ENCODE measurements at places on chromosomes 12 and 14.
A peak's percentile ranks its signal among the peaks of the same experiment; 100 is the strongest.

DNA sequence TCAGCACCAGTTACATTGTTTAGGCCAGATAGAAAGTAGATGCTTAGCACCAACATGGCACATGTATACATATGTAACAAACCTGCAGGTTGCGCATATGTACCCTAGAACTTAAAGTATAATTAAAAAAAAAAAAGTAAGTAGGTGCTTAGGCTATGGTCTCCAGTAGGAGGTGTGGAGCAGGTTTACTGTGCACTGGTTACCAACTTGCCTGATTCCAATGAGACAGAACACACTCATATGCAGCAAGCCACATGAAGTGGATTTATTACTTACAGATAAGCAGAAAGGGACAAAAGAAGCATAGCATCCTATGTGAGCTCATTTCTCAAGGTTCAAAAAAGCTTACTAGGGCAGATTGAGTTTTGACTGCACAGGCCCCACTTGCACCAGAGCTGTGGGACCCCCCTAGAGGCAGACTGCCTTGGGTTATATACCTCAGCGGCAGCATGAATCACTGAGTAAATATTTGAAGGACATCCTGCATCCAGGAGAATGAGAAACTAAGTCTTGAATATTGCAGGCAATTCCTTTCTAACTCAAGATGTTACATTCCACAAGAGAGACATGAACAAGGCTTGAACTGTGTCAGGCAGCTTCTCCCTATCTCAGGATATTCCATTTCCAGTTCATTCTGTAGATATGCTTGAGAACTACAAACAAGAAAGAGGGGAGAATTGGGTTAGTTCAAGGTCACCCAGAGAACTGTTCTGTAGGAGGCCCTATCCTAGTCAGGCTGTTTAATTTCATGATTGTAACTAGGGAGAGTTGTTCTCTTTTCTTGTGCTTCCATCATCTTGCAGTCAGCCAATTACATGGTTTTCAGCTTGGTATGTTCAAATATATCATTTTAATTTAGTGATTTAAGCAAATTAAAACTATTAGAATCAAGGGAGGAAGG is 30.1 kb downstream of the LRFN5 start:
- DNase-seq: no peak

DNA sequence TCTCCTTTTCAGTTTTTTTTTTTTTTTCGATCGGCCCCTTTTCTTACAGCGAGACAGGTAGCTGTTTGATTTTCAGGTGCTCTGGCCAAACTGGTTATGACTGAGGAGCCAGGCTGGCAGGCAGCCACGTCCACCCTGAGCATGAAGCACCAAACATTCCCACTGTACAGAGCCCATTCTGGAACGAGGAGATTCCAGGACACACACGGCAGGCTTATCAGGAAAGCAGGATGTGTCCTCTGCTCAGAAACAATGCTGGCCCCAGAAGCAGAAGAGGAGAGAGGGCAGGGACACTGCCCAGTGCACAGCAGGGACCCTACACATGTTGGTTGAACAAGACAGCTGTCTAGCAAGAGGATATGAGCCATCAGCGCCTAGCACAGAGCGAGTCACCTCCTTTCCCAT is 3.7 kb upstream of the KRT2 start:
- DNase-seq: no peak

DNA sequence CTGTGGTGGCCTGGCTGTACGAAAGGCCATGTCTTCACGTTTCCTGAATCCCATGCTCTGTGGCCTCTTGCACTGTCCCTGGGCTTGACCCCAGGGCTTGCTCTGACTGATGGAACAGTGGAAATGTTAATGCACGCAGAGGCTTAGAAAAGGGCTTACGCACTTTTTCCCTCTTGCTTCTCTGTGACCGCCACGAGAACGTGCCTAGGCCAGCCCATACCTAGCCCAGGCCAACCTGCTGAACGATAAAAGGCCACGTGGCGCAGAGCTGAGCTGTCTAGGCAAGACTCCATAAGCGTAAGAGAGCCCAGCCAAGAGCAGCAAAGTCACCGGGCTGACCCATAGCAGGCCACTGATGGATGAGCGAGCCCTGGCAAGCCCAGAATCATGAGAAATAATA is 18.3 kb downstream of the TTC7B start:
- no peak for DNase-seq

DNA sequence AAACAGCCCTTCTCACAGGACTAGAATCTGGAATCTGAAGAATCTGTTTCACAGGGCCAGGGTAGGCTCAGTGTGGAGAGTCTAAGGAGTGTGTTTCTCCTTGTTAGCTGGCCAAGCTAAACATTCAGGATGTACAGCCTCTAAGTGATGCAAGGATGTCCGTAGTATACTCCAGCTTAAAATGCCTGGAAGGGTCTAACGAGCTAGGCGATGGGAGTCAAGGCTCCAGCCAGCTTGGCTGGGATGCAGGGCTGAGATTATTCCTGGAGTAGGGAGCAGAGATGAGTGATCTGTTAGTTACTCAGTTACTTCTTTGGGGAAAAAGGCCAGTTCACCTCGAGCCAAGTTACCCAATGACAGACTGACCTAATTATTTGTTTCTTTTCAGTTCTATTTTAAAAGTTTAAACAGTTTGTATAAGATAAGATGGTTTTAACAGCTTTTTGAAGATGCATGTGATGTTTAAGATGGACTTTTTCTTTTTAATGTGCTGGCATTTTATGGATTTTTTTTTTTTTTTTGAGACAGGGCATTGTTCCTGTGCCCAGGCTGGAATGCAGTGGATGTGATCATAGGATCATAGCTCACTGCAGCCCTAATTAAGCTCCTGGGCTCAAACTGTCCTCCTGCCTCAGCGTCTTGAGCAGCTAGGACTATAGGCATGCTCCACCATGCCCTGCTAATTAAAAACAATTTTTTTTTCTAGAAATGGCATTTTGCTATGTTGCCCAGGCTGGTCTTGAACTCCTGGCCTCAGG is 41.1 kb downstream of the SYNE2 start:
- no peak for DNase-seq

GRCh38 chr12:54172168-54172567 is 16.6 kb downstream of the SMUG1 start:
- DNase-seq: no peak

DNA sequence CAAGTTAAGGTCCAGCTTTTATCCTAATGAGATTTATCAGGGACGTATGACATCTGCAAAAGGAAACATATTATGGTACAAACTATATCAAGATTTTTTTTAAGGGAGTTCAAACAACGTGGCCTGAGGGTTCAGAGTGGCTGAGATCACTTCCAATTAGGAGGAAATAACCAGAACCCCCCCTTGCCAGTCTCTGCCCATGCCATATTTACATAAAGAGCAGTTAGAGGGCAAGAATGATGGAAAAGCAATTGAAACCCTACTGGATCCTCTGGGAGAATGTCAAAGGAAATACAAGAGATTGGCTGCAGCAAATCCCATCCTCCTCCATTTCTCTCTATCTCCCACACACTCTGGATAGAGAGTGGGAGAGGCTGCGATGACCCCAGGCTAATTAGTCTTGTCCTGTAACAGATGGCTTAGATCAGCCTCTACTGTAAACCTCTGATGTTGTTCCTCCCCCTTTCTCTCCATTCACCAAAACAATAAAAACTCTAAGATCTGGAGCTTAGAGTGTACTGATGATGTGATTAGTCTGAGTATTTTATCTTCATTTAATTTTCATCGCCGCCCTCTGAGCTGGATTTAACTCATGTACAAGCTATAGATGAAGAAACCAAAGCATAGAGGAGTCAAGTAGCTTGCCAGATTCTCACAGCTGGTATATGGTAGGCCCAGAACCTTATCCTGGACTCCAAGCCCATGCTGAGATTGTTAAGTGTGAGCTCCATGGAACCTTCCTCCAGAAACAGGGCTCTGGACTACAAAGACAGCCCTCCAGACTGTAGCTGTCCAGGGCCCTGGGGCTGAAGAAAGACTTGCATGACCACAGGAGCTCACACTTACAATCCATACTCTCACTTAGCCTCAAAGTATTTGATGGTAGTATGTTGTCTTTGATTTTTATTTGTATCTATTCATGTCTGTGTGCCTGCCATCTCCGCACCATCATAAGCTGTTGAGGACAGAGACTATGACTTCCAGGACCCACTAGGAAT is 54.1 kb upstream of the GNG2 start:
- no peak for DNase-seq

GRCh38 chr12:49098035-49098451 is 3.4 kb upstream of the DHH start:
- DNase-seq: peak; percentile 76

DNA sequence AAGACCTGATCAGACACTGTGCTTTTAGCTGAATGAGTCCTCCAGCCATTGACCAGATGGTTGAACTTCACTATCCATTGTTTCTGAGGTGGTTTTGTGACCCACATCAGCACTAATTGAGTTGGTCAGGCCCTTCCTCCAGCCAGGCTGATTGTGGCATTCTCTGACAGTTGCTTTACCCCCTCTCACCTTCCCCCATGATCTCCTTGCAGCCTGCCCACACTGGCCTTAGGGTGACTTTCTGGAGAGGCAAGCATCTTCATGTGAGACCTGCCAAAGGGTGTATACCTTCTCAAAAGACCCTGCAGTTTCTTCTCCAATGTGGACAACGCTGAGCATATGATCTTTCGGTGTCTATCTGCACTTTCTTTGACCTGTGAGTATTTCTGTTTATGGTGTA is 83.9 kb downstream of the GPATCH2L start:
- DNase-seq: no peak
